SK-MEL-5 (cell line): ENCODE measurements at places on chromosomes 3 and 15. TPM values are rescaled to one million over a fixed set of nuclear protein-coding genes. Genes with fewer than 3 reads are reported as not detected.

The GOLGA8S gene
- not detected in 2 replicates for total RNA-seq

The TM4SF18 gene
- total RNA-seq: 66.3 and 72.6 TPM in 2 replicates

The CRYGS gene
- 0.08 and 1.6 TPM in 2 replicates for total RNA-seq

The TIGIT gene
- total RNA-seq: not detected in 2 replicates

The RPP25 gene
- total RNA-seq: 1.4 and 1.9 TPM in 2 replicates

The SLC51B gene
- 0.24 TPM in 1 of 2 replicates, not detected in the other for total RNA-seq

The CDCP1 gene
- not detected in 2 replicates for total RNA-seq

The CTXND1 gene
- total RNA-seq: 1.9 and 2.5 TPM in 2 replicates

The PIERCE2 gene
- total RNA-seq: 3.9 and 4.1 TPM in 2 replicates

The RTF1 gene
- total RNA-seq: 17.6 and 22.6 TPM in 2 replicates

The MNS1 gene
- 1.9 and 2.8 TPM in 2 replicates for total RNA-seq

The CCDC54 gene
- total RNA-seq: not detected in 2 replicates

The VPS33B gene
- total RNA-seq: 16.1 and 18.8 TPM in 2 replicates

The PRR20G gene
- total RNA-seq: not detected in 2 replicates

The ITPR1 gene
- 13.4 and 14.5 TPM in 2 replicates for total RNA-seq

The IL17RB gene
- total RNA-seq: not detected in 2 replicates

The PLA2G4E gene
- not detected in 2 replicates for total RNA-seq

The LMAN1L gene
- not detected in 2 replicates for total RNA-seq

The MB21D2 gene
- 9.5 and 9.9 TPM in 2 replicates for total RNA-seq

The CFAP92 gene
- 0.16 TPM in 1 of 2 replicates, not detected in the other for total RNA-seq

The TMEM42 gene
- total RNA-seq: 1.1 and 1.3 TPM in 2 replicates

The CPNE4 gene
- total RNA-seq: not detected in 2 replicates

The MOBP gene
- total RNA-seq: not detected in 2 replicates

The ADAMTS17 gene
- 1.8 and 2.4 TPM in 2 replicates for total RNA-seq

The P2RY1 gene
- 3.6 and 4.8 TPM in 2 replicates for total RNA-seq

The EFCC1 gene
- 0.16 and 0.40 TPM in 2 replicates for total RNA-seq

The LTK gene
- 0.08 TPM in 1 of 2 replicates, not detected in the other for total RNA-seq

The HDAC11 gene
- total RNA-seq: 12.5 and 13.5 TPM in 2 replicates

The TNFAIP8L3 gene
- total RNA-seq: not detected in 2 replicates

The RFX7 gene
- 5.0 and 5.1 TPM in 2 replicates for total RNA-seq

The NRROS gene
- 3.2 and 6.2 TPM in 2 replicates for total RNA-seq

The TTBK2 gene
- total RNA-seq: 5.6 and 6.5 TPM in 2 replicates

The KIF9 gene
- 8.0 and 14.3 TPM in 2 replicates for total RNA-seq

The ATG7 gene
- 30.0 and 30.7 TPM in 2 replicates for total RNA-seq

The NPAP1 gene
- total RNA-seq: not detected in 2 replicates

The NR2E3 gene
- total RNA-seq: not detected in 2 replicates

The SLC12A1 gene
- 0.11 and 0.16 TPM in 2 replicates for total RNA-seq

The CFAP161 gene
- total RNA-seq: 0.21 and 0.29 TPM in 2 replicates

The SLC9C1 gene
- 0.11 and 0.64 TPM in 2 replicates for total RNA-seq

The CYP8B1 gene
- not detected in 2 replicates for total RNA-seq

The CPN2 gene
- total RNA-seq: not detected in 2 replicates

The BOC gene
- total RNA-seq: 0.05 TPM in 1 of 2 replicates, not detected in the other

The LRRC31 gene
- not detected in 2 replicates for total RNA-seq

The ATXN7 gene
- total RNA-seq: 5.8 and 6.4 TPM in 2 replicates

The ERICH6 gene
- total RNA-seq: not detected in 2 replicates

The SLC15A2 gene
- 0.05 and 1.2 TPM in 2 replicates for total RNA-seq

The AHSG gene
- not detected in 2 replicates for total RNA-seq

The ZBED2 gene
- total RNA-seq: not detected in 2 replicates

The HRH1 gene
- total RNA-seq: not detected in 2 replicates

The GOLGA6B gene
- not detected in 2 replicates for total RNA-seq

The MRPS25 gene
- 95.0 and 97.0 TPM in 2 replicates for total RNA-seq

The SPATA12 gene
- 0.42 and 0.69 TPM in 2 replicates for total RNA-seq
